Left ventricle myocardium inferior (tissue), 1 donor: ENCODE measurements at places on chromosomes 1 and 21.

DNA sequence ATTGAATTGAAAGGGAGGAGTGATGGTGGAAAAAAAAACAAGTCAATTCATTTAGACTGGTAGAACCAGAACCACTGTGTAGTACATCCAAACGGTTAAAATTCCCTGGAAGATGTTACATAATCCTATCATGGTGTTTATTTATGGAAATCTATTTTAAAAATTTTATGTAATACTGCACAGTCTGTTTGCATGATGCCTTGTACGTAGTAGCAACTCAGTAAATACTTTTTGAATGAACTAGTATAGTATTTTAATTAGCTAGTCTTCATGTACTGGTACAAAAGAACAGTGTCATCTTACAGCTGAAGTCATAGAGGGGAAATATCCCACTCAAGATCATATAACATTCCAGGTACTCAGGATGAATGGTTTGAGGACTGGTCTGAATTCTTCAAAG lies 27.0 kb upstream of the IER5 start:
- no peak for DNase-seq

DNA sequence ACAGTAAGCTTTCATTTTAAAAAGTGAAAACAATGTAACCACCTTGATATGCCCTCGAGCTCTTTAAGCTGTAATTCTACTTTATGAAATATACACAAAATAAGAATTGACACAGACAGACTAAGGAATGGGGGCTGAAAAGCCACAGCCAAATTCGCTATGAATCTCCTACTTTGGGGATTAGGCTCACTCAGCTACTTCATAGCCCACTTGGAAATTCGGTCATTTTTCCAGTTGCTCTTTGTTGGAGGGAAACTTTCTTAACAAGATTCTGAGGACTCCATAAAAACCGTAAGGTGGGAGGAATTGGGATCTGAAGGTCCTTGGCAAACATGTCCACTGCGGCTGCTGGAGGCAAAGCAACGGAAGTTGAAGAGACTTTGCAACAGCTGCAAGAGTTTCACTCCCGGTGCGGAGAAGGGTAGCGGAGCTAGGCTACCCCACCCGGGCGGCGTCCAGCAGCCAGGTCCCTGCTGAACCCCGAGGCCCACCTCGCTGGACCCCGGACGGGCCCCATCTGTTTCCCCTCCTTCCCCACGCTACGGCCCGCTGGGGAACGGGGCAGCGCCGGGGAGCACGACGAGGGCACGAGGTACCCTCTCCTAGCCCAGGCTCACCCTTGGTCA lies 634 bp downstream of the MYCBP start:
- no peak for DNase-seq

GRCh38 chr1:63590166-63590560 lies 3.0 kb upstream of the PGM1 start:
- DNase-seq, result no peak

- no peak for DNase-seq
Measured at GRCh38 chr1:170210142-170210541, 64.4 kb downstream of the NTMT2 start.

- no peak for DNase-seq
Measured at GRCh38 chr1:168091063-168091462, 45.7 kb downstream of the GPR161 start.

DNA sequence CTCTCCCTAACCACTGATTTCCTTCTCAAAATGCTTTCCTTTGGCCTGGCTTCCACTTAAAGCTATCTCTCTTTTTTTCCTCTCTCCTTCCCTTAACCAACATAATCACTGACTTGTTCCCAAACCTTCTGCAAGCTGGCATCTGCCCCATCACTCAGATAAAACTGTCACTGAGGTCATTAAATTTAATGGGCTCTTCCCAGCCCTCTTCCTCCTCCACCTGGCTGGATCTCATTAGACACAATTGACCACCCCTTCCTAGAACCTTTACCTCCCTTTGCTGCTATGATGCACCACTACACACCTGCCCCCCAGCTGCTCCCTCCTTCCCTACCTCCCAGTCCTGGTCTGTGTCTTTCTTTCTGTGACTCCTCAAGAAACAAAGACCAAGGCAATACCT lies 44.0 kb upstream of the GJB5 start:
- no peak for DNase-seq

GRCh38 chr1:163912170-163912884 lies 590.6 kb downstream of the NUF2 start:
- no peak for DNase-seq

GRCh38 chr1:55828044-55828443 lies 612.9 kb upstream of the USP24 start:
- no peak for DNase-seq

DNA sequence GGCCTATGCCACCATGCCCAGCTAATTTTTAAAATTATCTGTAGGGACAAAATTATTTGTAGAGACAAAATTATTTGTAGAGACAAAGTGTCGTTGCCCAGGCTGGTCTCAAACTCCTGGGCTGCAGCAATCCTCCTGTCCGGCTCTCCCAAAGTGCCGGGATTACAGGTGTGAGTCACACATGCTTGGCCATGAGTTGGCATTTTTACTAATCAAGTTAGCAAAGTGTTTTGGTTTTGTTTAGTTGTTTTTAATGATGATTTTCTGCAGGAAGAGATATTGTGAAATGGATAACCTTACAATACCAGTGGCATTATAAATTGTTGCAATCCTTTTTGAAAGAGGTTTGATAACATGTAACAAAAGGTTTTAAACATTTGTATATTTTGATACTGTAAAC lies 65.3 kb upstream of the MAGI3 start:
- no peak for DNase-seq

- no peak for DNase-seq
Measured at GRCh38 chr1:243731974-243732625, 117.9 kb downstream of the AKT3 start.

- no peak for DNase-seq
Measured at GRCh38 chr1:212062832-212063438, 27.4 kb downstream of the DTL start.

DNA sequence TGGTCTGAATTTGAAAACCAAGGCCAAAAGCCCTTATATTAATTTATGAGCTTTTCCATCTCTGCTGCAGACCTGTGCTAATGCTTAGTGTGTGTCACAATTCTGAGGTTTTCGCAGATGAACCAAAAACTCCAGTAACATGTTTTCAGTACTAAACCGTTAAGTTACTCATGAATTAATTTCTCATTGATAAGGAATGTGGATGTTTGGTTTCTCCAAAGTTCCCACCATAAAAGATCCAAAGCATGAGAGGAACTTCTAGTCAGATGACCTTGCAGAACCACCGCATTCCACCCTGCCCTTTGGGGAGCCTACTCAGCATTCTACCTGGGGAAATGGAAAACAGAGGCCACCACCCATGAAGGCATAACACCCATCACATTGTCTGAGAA lies 7.5 kb upstream of the LEPR start:
- no peak for DNase-seq

DNA sequence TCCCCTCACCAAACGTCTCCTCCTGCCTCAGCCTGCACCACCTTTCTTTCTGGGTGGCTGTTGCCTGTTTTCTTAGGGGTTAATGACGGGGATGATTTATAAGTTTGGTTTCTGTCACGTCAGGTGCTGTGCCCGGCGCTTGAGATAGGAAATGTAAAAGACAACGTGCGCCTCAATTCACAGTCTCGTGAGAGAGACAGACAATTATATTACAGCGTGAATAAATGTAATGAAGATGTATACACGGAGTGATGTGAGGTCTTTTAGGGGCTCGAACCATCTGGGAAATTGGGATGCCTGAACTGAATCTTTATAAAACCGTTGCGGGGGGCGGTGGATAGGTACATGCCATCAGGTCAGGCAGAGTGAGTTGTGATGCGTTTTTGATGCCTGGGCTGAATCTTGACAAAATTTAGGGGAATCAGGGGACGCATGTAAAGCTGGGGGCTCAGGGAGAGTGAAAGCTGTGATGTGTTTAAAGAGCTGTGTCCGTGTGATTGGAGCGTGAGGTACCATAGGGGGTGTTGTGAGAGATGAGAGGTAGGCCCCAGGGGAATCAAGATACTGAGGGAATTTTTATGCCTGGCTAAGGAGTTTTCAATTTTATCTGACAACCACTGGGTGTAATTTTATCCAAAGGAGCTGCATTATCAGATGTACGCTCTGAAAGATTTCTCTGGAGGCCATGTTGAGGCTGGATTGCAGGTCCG lies 831 bp downstream of the TIPRL start:
- no peak for DNase-seq

GRCh38 chr1:114499478-114499877 lies 11.5 kb downstream of the TRIM33 start:
- no peak for DNase-seq

DNA sequence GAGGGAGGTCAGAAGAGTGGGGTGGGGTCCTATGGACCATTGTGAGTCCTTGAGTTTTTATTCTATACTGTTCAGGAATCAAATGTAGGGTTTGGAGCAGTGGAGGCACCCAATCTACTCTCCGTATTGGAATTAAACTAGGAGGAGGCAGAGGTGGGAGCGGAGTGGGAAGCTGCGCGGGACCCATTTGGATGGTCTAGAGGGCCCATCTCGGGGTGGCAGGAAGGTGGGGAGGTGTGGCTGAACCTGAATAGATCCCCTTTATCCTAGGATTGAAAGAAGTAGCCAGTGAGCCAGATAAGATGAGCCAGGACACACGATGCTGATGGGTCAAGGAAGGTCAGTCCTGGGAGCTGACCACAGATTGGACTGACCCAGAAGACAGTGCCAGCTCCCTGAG lies 325.8 kb downstream of the AJAP1 start:
- DNase-seq, result no peak

- no peak for DNase-seq
Measured at GRCh38 chr1:6447016-6447817, 18.8 kb downstream of the TNFRSF25 start.

DNA sequence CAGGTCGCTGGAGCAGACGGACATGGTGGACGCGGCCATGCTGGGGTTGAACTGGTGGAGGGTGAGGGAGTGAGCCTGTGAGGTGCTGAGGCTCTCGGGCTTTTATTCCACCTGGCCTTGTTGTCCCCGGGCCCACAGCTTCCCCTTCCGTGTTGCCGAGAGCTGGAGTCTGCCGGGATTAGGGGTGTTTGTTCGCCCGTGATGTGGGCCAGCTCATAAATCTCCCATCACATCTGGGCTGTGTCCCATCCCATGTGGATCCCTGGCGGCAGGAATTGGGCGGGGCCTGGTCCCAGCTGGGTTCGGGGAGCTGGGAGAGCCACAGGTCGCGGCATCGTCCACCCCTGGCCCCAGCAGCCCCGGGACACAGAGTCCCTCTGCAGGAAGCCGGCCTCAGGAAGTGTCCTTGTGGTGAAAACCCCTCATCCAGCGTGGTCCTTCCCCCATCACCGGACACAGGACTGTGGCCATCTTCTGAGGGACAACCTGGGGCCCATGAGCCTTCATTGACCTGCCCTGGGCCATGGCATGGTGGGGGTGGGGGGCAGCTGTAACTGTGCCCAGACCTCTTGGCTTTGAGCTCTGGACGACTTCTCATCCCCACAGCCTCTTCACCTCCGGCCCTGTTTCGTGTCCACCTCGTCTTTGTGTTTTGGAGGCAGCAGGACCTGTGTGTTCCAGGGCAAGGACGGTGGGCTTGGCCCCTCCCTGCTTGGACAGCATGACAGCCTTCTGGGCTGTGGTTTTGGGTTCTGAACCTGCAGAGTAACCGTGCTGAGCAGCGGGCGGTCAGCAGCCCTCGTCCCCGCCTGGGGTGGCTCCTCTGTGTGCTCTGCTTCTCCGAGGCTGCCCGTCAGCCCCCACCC lies at the start of gene KRTAP10-6:
KRTAP10-6 (minus strand) TSS at position 60 of the 866 bp plus-strand sequence; CDS start at position 39, 21 bp downstream.
- no peak for DNase-seq

DNA sequence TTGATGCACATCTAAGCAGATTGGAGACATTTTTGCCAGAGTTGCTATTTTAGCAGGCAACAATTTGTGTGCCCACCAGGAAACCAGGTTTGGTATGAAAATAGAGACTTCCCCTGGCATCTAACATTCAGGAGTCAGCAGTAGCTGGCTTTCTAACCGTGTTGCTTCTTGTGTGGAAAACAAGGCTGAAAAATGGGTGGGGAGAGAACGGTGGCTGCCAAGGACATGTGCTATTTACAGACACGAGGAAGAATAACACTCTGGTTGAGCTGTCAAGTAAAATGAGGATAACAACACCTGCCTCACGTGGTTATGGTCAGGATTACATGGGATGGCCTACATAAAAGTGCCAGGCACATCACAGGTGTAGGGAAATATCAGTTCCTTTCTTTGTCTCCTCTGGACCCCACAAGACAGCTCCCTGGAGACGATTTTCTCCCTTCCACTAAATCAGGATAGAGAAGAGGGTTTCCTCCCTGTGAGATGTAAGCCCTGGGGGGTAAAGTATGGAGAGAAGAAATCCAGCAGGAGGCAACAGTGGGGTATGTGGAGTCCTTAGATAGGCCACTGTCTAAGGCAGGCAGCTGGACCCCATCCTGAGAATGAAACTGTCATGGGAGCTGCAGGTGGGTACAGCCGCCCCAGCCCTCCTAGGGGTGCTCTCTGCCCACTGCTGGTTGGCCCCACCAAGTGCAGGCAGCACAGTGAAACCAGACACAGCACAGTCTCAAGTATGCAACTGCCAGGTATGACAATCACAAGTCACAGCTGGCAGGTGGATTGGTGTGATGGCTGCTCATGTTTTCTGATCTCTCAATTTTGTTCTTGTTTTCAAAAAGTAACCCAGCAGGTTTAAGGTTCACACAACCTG lies 80.3 kb downstream of the TENT5C start:
- no peak for DNase-seq
